ENCODE measurements at places on chromosomes 2 and 18.

DNA sequence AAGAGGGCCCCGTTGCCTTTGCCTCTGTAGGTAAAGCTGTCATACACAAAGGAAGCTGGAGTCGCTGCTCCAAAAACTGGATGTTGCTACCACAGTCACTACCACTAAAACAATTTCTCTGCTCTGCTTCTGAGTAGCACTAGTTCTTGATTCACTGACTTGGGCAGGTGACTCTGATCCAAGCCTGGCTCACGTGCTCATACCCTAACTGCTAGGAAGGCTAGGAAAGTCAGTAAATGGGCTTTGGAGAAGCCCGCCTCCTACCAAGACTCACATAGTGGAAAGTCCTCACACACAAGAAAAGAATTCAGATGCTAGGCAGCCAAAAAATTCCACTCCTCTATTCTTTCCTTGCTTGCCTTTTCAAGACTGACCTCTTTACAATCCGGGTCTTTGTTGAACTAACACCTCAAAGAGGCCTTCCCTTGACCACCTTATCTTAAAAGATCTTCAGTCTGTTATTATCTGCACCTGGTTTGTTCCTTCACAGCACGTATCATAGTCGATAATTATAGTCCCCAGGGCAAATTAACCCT lies 11.4 kb upstream of the DYNC1I2 start:
- no peak for DNase-seq

DNA sequence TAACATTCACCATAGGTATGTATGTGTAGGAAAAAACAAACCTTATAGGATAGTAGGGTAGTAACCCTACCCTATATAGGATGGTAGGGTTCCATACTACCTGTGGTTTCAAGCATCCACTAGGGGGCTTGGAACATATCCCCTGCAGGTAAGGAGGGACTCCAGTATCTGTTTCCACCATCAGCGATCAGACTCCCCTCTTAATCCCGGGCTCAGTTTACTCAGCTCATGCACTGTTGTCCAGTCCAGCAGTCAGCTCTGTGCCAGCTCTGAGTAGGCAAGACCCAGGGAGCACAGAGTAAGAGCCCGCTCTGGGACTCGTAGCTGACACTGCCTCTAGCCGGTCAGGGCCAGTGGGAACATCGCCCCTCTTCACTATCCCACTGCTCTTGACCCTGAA lies 61.7 kb downstream of the MEX3C start:
- no peak for DNase-seq

- no peak for DNase-seq
Observed at GRCh38 chr2:175935289-175936181, 66.5 kb downstream of the LNPK start.

DNA sequence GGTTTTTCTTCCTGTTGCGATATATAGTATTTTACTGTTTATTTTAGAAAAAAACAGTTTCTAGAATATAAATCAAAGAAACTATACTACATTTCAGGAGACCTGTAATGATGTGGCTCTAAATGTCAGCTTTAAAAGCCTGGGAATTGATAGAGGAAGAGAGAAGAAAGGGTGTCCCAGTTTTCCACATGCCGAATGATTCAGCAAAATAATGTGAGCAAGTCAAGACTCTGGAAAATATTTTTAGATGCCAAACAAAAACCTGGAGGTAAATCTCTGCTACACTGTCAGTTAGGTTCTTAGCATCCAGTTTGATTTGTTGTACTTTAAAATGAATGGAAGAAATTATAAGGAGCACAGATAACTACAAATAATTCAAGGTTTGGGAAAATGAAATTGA lies 67.1 kb upstream of the DSG1 start:
- DNase-seq = no peak

DNA sequence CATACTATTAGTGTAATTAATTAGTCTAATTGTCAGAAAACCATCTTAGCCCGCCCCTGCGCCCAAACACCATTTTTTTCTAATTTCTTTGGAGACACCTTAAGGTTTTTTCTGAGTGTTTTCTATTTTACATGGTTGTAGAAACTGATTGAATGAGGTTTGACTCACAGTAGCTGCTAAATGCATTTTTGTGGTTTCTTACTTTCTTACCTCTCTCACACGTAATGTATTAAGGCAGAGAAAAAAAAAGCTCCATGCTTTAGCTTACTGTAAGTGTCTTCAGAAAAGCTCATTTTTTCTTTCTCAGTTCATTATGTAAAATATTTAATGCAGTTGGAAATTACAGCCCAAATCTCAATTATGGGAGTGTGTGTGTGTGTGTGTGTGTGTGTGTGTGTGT lies 548.5 kb upstream of the LRRTM4 start:
- no peak for DNase-seq

- DNase-seq = no peak
Observed at GRCh38 chr2:159262226-159262625, 24.3 kb downstream of the WDSUB1 start.

DNA sequence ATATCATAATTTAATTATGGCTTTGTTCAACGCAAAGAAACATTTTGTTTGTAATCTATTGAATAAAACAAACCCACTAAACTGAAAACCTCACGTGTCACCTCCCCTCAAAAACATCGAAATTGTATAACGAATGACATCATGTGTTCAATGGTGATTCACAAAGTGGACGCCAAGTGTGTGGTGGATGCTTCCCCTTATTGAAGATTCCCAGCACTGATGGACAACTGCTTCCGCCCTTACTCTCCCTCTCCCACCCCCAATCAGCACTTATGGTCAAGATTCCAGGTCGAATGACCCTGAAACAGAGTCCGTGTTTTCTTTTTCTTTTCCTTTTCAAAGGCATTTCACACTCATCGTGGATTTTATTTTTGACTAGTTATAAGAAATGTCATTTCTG lies 383.0 kb upstream of the SMIM21 start:
- DNase-seq = no peak

- DNase-seq = no peak
Observed at GRCh38 chr2:218888341-218888740, 7.7 kb downstream of the WNT10A start.

GRCh38 chr2:29579495-29580169 lies 341.8 kb downstream of the ALK start:
- DNase-seq = no peak

DNA sequence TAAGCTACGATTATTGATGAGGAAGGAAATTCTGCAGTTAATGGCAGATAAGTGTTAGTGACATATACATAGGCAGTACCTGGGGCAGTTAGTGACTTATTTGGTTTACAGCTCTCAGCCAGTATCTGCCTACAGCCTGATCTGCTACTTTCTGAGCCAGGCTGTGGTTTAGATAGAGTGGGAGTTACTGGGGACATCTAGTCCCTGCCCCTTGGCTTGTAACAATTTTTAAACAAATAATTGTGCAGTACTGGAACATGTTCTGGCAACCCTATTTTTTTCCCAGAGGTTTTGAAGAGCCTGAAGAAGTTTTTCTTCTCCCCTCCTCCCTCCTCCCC lies 2.3 kb downstream of the KIF5C start:
- DNase-seq = no peak
